ENCODE measurements at places on chromosomes 13 and 19.

DNA sequence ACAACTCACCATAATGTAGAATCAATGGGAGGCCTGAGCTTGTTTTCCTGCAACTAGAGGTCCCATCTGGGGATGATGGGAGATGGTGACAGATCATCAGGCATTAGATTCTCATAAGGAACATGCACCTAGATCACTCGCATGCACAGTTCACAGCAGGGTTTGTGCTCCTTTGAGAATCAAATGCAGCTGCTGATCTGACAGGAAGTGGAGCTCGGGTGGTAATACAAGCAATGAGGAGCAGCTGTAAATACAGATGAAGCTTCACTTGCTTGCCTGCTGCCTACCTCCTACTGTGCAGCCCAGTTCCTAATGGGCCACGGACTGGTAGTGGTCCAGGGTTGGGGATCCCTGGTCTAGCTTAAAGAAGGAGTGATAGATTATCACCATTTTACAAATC is 33.0 kb downstream of the KPNA3 start:
- no peak for DNase-seq

- no peak for DNase-seq
Observed at GRCh38 chr13:20383058-20383457, 142.6 kb downstream of the CRYL1 start.

DNA sequence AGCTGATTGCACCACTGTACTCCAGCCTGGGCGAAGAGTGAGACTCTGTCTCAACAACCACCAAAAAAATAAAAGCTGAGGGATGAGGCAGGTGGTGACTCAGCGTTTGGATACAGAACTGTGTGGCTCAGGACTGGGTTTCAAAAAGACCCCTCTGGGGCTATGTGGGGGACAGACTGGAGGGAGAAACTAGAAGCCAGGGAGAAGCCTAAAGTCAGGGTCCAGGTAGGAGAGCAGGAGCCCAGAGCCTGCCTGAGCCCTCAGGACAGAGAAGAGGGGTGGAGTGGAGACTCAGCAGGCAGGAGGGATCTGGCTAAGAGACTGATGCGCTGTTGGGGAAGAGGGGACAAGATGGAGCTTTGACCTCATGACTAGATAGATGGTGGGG is 1.8 kb upstream of the CD37 start:
- DNase-seq = no peak

GRCh38 chr13:67469623-67470022 is 239.5 kb upstream of the PCDH9 start:
- no peak for DNase-seq

GRCh38 chr13:93466502-93467036 is 240.0 kb downstream of the GPC6 start:
- no peak for DNase-seq

DNA sequence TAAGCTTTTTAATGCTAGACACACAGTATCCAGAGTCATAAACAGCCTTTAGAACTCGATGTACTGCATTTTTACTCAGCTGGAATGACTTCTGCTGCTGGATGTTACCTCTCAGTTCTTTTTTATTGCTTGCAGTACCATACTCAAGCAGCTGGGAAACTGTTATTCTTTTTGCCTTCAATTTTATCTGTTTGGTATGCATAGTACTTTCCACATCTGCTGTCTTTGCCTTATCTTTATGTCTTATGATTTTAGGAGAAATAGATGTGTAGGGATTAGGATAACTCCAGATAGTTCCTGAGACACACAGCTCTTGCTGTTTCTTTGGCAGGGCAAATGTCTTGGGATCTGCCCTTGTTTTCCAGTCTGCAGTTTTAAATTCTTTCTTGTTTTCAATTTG is 31.5 kb downstream of the TEX30 start:
- no peak for DNase-seq

- no peak for DNase-seq
Observed at GRCh38 chr13:37049810-37050209, 9.7 kb downstream of the SUPT20H start.

DNA sequence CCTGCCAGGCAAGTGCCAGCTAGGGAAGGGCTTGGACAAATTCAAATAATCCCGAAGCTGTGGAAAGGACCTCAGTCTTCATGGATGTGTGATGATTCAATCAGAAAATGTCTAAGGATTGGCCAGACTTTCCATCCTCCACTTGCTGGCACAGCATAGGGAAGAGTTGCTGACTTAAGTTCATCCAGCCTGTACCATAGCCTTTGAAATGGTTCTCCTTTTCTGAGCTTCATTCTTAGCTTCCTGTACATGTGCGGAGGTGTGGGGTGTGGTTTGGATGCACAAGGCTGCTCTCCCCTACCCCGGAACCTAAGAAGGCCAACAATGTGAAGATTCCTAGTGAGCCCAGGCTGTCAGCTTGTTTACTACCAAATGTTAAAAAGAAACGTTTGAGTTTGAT is 959 bp upstream of the IGFL3 start:
- no peak for DNase-seq

- DNase-seq = no peak
Observed at GRCh38 chr13:112207129-112207528, 140.2 kb downstream of the SOX1 start.

DNA sequence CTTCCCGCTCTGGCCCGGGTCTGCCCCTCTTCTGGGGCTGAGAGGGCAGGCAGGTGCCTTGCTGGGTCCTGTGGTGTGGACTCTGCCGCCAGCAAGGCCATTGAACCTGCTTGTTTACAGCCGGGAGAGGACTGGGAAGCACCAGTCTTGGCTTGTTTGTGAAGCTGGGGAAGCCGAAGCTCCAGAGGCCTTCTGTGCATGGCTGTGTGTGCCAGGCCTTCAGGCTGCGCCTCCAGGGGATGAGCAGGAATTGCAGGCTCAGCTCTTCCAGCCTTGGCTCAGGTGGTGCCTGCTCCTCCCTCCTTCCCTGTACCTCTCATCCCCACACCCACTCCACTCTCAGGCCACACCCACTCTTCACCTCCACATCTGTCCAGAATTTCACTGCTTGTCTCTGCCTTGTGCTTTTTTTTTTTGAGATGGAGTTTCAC is 17.5 kb downstream of the NDUFB7 start:
- DNase-seq = no peak

DNA sequence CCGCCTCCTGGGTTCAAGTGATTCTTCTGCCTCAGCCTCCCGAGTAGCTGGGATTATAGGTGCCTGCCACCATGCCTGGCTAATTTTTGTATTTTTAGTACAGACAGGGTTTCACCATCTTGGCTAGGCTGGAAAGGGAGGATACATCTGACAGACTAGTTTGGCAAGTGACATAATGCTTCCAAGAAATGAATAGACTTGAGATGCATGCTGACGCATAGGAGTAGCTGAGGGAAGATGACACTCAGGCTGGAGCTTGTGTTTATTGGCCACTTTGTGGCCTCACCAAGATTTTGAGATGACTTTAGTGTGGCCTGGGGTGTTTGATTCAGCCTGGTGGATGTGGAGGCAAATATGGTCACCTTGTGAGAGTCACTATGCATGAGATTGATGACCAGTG is 4.0 kb downstream of the ZNF586 start:
- DNase-seq = no peak

GRCh38 chr13:75829830-75830229 is 193.7 kb downstream of the LMO7 start:
- no peak for DNase-seq

GRCh38 chr19:18379803-18380747 is 5.9 kb upstream of the GDF15 start:
- no peak for DNase-seq

DNA sequence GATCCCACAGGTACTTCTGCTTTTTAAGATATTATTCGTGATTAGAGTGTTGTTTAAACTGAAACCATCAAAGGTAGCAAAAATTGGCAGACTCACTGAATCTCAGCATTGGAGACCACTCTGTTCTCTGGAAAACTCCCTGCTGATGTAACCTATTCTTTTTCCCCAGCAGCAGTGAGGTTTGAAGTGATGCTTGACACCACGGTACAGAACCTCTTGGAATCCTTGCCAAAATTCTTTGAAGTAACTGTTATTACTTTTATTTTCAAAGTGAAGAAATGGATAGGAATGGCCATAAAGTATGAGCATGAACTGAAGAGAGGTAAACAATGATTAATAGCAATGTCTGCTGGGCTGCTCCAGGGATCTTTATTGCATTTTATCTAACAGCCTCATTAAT is 66.4 kb upstream of the KL start:
- DNase-seq = no peak

- DNase-seq = no peak
Observed at GRCh38 chr19:48613024-48613851, 1.6 kb downstream of the FAM83E start.

DNA sequence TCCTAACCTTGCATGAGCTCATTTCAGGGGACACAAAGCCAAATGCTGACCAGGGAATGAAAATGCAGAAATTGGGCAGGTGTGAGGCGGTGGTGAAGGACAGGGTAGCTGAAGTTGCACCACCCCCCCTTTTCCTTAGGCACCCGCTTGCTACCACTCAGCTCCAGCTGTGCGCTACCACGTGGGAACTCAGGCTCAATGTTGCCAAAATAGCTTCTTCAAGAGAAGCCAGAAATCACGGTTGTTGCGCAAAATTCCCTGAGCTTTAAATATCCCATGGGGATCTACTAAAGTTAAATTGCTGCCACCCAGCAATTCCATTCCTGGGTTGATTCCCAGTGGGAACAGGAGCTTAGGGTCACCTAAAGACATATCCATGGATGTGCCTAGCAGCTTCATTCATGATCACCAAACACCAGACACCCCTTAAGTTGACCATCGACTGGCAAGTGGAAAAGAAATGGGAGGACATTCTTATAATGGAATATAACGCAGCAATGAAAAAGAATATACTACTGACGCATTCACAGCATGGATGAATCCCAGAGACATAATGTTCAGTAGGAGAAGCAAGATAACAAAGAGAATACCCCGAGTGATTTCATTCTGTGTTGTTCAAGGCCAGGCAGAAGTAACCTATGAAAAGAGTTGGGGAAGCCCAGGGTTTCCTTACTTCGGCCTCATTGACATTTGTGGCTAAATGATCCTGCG is 12.8 kb upstream of the ADGRL1 start:
- no peak for DNase-seq

DNA sequence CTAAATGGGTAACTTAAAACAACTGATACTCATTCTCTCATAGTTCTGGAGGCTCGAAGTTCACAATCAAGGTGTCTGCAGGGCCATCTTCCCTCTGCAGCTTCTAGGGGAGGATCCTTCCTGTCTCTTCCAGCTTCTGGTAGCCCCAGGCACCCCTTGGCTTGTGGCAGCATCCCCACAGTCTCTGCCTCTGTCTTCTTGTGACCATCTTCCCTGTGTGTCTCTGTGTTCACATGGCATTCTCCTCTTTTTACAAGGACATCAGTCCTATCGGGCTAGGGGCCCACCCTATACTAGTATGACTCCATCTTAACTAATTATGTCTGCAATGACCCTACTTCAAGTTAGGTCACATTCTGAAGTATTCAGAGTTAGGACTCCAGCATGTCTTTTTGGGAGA is 73.5 kb downstream of the ANKRD10 start:
- DNase-seq = no peak

GRCh38 chr19:18846862-18847548 is 15.2 kb downstream of the UPF1 start:
- DNase-seq = peak; percentile 52

GRCh38 chr13:70703755-70704154 is 595.5 kb upstream of the KLHL1 start:
- no peak for DNase-seq

DNA sequence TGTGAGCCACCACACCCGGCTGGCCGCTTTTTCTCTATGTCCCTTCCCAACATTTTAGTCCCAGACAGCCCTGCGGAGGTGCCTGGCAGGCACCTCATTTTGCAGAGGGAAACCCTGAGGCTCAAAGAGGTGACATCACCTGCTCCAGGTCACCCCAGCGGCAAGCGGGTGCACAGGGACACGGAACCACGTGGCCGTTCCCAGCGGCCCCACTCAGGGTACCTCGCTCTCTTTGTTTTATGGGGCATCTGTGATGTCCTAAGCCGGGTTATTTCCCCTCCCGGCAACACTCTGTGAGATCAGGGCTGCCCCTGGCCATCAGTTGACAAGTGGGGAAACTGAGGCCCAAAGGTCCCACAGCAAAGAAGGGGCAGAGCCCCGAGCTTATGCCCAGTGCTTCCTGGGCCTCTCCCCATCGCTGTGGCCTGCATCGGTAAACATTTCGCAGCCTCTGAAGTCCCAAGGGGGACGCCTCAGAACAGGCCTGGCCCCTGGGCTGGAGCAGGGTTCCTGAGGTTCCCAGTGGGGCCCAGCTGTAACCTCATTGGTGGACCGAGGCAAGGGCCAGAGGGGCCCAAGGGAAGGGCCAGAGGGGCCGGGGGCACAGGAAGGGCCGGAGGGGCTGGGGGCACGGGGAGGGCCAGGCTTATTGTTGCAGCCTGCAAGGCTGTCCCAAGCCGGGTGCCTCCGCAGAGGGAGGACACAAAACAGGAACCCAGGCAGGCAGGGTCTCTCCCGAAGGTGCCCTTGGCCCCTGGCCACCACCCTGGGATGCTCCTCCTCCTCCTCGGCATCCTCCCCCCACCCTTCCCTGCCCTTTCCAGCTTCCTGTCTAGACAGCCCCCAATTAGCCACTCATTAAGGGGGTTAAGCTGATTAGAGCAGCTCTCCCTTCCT is 39.0 kb downstream of the SMIM24 start:
- DNase-seq = no peak

GRCh38 chr13:50453188-50453587 is 390.3 kb downstream of the DLEU7 start:
- no peak for DNase-seq

DNA sequence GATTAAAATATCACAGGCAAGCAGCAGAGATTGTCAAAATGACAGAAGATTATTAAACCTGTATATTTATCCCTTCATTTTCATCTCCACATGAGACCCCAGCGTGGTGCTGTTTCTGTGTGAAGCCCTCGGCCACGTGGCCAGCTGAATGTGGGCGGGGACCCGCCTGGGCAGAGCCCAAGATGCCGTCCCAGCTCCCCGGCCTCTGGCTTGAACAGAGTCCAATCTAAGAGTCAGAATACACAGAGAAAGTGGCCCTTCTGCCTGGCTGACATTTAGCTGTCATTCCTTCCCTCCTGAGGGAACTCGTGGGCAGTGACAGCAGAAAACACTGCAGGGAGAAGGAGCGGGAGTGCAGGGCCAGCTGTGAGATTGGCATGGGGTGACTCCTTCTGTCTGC is 34.9 kb upstream of the UQCRFS1 start:
- no peak for DNase-seq

- DNase-seq = peak; percentile 51
Observed at GRCh38 chr13:43786766-43787517, at the start of gene ENOX1. TSS of gene ENOX1 (minus strand) at chr13:43786972.

DNA sequence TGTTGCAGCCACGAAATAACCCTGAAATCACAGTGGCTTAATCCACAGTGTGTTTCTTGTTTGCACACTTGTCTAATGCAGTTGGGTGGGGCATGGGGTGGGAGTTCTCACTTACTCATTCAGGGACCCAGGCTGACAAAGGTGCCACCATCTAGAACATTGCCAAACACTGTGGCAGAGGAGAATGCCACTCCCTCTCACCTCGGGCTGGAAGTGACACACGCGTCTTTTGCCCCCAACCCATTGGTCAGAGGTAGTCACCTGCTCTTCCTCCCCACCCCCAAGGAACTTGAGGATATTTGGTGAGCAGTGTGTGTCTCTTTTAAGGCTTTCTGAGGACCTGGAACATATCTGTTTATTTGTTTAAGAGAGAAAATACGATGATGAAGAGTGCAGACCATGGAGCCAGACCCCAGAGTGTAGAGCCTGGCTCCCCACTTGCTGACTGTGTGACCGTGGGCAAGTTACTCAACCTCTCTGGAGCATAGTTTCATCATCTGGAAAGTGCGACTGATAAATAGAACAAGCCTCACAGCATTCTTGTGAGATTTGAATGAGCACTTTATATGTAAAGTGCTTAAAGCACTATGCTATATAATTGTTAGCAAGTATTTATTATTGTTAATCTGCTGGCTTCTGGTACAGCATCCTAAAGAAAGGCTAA is 17.4 kb downstream of the GPR183 start:
- no peak for DNase-seq

- DNase-seq = peak; percentile 51
Observed at GRCh38 chr13:98576963-98577835, at the start of gene STK24. TSS of gene STK24 (minus strand) at chr13:98577107. CDS start at chr13:98576786, 321 bp downstream.
